ENCODE measurements at places on chromosomes 1 and 21.

DNA sequence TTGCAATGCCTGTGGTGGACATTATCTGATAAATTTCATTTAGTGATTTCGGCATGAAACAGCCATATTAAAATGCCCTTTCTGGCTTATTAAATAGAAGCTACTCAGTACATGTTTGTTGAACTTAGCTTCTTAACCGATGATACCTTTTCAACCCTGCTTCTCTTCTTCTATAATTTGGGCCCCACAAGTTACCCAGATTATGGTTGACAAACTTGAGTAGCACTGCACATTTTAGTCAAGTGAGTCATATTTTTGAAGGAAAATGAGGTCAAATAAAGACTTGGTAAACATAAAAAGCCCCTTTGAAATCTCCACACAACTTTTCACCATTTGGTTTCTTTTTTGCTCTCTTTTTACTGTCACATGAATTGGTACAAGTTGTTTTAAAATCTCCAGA, 33.8 kb downstream of the GIPC2 start:
- DNase-seq = peak; percentile 46

DNA sequence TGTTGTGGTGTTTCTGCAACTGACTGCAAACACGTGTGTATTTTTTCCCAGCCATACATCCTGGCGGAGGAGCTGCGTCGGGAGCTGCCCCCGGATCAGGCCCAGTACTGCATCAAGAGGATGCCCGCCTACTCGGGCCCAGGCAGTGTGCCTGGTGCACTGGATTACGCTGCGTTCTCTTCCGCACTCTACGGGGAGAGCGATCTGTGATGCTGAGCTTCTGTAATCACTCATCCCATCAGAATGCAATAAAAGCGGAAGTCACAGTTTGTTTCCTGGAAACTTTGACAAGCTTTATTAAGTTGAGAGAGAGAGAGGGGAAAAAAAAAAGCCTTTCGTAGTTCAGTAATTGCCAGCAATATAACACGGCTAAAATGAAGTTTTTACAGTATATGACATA, 32.7 kb upstream of the MTR start:
- DNase-seq = peak; percentile 7

GRCh38 chr1:87399701-87400100, 71.0 kb downstream of the LMO4 start:
- no peak for DNase-seq

GRCh38 chr1:155187456-155187891, 13.8 kb downstream of the TRIM46 start:
- no peak for DNase-seq

DNA sequence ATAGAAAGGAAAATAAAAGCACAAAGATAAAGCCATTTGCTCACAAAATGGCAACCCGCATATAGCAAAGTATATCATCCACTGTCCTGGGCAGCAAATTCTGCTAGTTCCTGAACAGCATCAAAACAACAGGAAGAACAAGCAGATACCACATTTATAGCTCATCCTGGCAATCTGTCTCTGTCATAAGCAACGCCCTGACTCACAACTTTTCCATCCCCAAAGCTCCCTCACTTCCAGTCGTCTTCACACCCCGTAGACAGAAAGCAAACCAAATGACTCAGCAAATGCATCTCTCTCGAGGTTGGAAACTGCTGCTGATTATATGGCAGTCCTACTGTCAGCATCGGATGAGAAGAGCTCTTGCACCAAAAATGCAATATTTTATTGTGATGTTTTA, 65.8 kb downstream of the AK5 start:
- DNase-seq = peak; percentile 91

GRCh38 chr21:31403596-31404333, 59.7 kb upstream of the TIAM1 start:
- no peak for DNase-seq

DNA sequence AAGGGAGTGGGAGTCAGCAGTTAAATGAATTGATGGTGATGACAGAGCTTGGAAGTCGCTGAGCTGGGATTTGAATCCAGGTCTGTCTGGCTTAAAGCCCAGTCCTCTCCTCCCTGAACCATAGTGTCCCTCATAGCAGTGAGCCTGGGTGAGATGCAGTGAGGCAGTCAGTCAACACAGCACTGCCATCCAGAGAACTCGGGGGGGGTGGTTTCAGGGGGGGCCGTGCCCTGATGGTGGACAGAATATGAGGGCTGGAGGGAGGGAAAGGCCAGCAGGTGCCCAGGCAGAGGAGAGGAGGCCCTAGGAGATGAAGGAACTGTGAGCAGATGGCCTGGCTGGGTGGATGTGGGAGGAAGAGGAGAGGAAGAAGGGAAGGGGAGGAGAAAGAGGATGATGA, 405.6 kb downstream of the PTPRU start:
- DNase-seq = no peak

DNA sequence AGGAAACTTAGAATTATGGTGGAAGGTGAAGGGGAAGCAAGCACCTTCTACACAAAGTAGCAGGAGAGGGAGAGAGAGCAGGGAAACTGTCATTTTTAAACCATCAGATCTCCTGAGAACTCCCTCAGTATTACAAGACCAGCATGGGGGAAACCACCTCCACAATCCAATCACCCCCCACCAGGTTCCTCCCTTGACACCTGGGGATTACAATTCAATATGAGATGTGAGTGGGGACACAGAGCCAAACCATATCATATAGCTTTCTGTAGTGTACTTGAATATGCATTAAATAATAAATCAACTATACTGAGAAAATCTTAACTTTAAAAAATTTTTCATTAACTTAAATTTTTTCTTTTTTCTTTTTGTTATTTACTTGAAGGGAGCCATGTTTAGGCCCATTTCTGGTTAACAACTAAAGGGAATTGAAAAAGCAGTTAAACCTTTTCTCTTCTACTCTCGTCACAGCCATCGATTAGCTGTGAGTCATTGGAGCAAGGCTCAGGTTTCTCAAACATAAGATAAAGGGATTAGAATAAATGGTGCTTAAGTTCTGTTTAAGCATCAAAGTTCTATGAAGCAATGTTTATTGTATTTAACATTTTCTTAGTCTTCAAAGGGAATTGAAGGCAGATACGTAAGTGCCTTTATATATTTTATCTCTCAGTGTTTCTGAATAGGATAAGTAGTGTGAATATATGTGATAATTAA, 72.2 kb upstream of the DPT start:
- no peak for DNase-seq

GRCh38 chr1:26788515-26788785, 700 bp downstream of the PIGV start:
- no peak for DNase-seq

DNA sequence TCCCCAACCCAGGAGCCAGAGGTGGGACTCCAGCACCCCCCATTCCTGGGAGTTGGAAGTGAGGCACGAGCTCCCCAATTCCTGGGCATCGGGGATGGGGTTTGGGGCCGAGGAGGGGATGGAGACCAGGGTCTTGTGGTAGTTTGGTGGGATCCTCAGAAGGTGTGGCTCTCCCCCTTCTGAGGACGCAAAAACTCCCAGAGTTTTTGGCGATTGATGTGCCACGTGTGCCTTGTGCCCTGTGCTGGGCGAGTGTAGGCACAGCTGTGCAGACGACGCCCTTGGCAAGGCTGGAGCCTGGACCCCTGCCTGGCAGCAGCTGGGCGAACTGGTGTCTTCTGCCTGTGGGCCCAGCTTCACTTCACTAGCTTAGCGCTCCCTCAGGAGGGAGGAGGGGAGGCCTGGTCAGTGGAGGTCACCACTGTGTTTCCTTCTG, 2.6 kb downstream of the GUK1 start:
- DNase-seq = no peak

DNA sequence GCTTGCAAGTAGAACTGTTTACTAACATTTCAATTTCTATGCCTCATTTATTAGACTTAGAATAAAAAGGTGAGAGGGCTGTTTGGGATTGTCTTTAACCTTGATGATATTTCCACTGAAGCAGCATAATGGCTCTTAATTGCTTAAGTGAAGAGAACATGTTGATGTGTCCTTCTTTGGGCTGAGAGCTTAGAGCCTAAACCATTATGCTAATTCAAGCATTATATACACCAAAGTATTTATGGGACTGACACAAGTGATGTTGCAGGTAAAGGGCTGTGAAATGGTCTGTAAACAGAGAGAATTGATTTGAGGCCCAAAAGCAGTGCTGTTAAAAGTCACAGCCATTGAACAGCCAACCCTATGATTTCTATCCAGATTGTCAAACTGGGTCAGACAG, 113.9 kb downstream of the ATG4C start:
- DNase-seq = no peak

GRCh38 chr1:200260597-200261335, 149.1 kb downstream of the ZNF281 start:
- peak; percentile 49 for DNase-seq

GRCh38 chr1:183922197-183922596, 115.3 kb downstream of the COLGALT2 start:
- DNase-seq = no peak

DNA sequence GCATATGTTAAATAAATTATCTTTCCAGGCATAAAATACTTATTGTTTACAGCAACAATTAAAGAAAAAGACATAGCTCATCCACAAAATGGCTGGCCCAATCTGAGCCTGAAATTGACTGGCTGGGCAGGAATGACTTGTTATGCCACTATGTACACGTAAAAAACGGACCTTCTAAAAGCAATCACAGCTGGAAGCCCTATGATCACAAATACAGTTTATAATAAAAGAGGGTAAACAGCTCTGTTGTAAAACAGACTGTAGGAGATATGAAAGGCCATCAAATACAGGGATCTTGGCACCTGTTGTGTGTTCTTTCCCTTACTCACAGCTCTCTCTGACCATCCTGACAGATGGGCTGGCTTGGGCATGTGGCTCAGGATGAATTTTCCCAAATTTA, 70.5 kb upstream of the DMRTA2 start:
- DNase-seq = no peak

DNA sequence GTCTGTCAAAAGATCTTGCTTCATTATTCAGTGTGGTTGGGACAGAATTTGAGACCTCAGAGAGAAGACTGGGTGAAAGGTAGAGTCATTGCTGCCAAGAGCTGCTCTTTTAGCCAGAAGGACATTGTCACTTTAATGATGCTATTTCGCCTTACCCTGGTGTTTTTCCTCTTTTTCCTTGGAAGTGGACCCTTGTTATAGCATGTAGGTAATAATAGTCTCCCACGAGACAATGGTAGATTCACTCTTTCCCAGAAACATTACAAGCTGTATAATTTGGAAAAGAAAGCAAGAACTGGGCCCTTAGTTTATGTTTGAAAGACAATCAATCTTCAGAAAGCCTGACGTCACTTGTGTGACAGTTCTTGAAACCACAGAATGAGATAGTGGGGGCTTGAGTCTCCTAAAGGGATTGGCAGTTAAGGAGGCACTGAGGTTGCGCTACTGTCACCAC, 3.8 kb downstream of the SERTAD4 start:
- peak; percentile 67 for DNase-seq

GRCh38 chr1:51265618-51266017, 29.5 kb downstream of the RNF11 start:
- no peak for DNase-seq

- DNase-seq = peak; percentile 95
These were observed 192.5 kb upstream of the ZRANB2 start for GRCh38 chr1:71273334-71273733.

GRCh38 chr1:67615886-67616285, 69.1 kb upstream of the GADD45A start:
- DNase-seq = no peak

GRCh38 chr1:56120021-56120420, 459.3 kb downstream of the PLPP3 start:
- peak; percentile 46 for DNase-seq

- no peak for DNase-seq
These were observed 7.2 kb downstream of the INKA2 start for GRCh38 chr1:111731956-111732355.

GRCh38 chr1:3373175-3373574, 81.3 kb upstream of the ARHGEF16 start:
- DNase-seq = no peak

DNA sequence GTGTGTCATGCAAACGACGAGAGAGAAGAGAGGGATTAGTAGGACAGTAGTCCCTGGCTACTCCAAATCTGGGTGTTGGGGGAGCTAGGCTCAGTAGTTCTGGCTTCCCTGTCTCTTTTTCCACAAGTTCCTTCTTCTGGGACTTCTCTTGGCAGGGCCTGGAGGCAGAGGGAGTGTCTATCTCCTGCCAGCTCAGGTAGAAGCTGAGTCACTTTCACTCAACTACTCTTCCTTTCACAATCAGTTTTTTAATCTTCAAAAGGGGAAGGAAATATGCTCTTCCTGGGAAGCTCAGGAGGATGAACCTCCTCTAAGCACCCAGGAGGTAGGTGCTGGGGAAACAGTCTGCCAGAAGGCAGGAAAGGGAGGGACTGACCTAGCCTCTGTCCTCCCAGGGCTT, 35.2 kb upstream of the MAGOH start:
- DNase-seq = no peak

GRCh38 chr1:43979261-43979527, 184 bp downstream of the B4GALT2 start:
- DNase-seq = no peak

DNA sequence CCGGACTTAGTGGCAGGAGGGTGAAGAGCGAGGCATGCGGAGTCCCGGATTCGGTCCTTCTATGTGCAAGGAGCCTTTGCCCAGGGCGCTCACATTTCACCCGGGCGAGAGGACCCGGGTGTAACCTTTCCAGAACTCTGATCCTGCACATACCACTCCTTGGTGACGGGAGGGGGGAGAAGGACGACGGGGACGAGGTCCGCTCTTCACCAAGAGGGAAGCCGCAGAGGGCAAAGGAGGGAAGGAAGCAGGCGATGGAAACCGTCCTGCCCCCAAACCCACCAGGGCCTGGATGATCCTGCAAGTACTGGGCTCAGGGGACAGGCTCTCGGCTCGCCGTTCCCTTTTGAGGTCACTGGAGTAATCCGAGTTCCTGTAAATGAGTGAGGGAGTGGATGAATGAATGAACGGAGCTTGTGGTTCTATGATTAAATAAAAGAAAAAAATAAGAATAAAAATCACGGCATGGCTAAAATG, 993 bp downstream of the SYPL2 start:
- no peak for DNase-seq

GRCh38 chr1:116743535-116743934, 10.7 kb upstream of the CD2 start:
- DNase-seq = no peak

DNA sequence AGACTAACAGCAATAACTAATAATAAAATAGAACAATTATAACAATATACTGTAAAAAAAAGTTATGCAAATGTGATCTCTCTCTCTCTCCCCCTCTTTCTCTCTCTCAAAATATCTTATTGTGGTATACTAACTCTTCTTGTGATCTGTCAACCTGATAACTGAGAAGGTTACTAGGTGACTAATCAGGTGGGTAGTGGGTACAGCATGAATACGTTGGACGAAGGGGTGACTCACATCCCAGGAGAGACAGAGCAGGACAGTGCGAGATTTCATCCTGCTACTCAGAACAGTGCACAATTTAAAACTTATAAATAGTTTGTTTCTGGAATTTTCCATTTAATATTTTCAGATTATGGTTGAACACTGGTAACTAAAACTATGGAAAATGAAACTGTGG, 257.5 kb downstream of the LRRC40 start:
- no peak for DNase-seq

- no peak for DNase-seq
These were observed 499.0 kb downstream of the SIPA1L2 start for GRCh38 chr1:232130815-232131480.
